ENCODE measurements at places on chromosomes 3 and 15. TPM values are rescaled to one million over a fixed set of nuclear protein-coding genes. Genes with fewer than 3 reads are reported as not detected.

Gene SRGAP3
- 41.7 TPM for total RNA-seq

Gene CD200
- total RNA-seq: 11.9 TPM

Gene TGM5
- total RNA-seq: 0.71 TPM

- no peak for DNase-seq
These were observed 319.3 kb upstream of the CFAP20DC start for GRCh38 chr3:59368900-59369675.

GRCh38 chr3:164209363-164209762, 868.9 kb downstream of the SI start:
- DNase-seq: no peak

GRCh38 chr15:101115786-101116680, 135.8 kb downstream of the CHSY1 start:
- DNase-seq: no peak

DNA sequence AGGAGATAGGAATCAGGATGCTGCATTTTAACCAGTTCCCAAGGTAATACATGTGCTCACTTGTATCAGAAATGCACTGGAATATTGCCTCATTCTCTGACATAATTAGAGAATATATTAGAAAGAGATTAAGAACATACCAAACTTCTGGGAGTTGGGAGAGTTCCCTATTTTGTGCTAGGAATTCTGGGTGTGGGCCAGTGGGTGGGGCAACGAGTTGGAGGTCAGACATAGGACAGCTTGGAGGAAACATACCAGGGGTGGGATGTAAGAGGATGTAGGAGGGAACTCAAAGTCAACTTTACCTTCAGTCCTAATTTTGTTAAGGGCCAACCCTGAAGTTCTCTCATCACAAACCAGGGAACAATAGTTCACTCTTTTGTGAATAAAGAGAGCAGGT, 83.6 kb downstream of the SLC7A14 start:
- DNase-seq: no peak

GRCh38 chr15:59322056-59322759, 50.5 kb downstream of the MYO1E start:
- no peak for DNase-seq

DNA sequence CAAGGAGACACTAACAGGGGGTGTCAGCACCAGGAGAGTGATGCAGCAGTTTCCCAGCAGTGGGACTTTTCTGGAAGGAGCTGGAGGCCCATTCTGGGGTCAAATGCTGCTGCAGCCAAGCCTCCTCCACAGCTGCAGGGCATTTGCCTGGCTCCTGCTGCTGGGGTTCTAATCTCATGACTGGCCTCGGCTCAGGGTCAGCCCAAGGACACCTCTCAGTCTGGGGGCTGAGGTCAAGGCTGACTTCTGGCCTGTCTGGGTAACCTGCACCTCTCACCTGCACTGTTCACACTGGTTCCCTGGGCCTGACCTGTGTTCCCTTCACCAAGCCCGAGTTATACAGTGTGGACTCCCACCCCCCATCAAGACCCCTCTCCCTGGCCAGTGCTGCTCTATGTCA, 10.4 kb upstream of the C15orf39 start:
- no peak for DNase-seq

GRCh38 chr3:182424006-182424405, 369.3 kb upstream of the ATP11B start:
- DNase-seq: no peak

All from type B pancreatic cell (in vitro differentiated cells).